ENCODE measurements at places on chromosomes 6 and 20. TPM values are rescaled to one million over a fixed set of nuclear protein-coding genes. Genes with fewer than 3 reads are reported as not detected.

The MEA1 gene
- 45.9 TPM for total RNA-seq

GRCh38 chr6:137494281-137494987, at the start of gene OLIG3:
OLIG3 (minus strand) TSS chr6:137494394; CDS start chr6:137494170, 224 bp downstream.
- DNase-seq = no peak

- no peak for DNase-seq
These were observed 9.6 kb downstream of the ZNF318 start for GRCh38 chr6:43359831-43360230.

DNA sequence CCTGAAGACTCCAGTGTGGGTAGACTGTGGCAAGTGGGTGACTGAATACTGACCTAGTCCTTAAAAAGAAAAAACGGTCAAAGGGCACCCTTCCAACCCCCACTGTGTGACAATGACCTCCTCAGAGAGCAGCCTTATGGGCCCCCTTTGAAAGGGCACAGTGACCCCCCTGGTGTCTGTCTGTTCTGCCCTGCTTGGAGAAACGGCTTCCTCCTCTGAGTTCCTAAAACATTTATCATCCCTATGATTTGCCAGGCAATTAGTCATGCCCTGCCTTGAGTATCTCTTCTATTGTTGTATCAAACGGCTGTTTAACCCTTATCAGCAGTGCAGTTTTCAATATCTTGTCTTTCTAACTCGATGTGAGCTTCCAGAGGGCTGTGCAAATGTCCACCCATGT, 21.0 kb upstream of the STX16 start:
- DNase-seq = no peak

DNA sequence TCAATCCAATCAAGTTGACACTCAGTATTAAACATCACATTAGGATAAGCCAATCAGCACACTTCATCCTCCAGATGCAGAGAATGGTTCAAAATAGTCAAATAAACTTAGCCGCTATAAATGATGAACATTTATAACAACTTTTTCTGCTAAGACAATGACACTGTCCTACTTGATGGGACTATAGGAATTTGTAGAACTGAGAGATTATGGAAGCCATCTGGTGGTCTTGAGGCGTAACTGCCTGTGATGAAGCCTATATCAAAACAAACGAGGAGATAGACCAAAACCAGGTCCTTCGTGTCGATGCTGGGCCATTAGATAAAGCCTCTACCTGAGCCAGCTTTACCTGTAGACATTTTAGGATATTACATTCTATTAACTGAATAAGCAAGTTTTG, 631.1 kb downstream of the COL12A1 start:
- no peak for DNase-seq

GRCh38 chr6:42831237-42831636, 48.2 kb upstream of the RPL7L1 start:
- no peak for DNase-seq

GRCh38 chr6:159233365-159234101, 64.3 kb downstream of the FNDC1 start:
- no peak for DNase-seq

GRCh38 chr6:4672772-4673171, 103.4 kb upstream of the CDYL start:
- no peak for DNase-seq
